ENCODE measurements at places on chromosomes 5 and 9.

DNA sequence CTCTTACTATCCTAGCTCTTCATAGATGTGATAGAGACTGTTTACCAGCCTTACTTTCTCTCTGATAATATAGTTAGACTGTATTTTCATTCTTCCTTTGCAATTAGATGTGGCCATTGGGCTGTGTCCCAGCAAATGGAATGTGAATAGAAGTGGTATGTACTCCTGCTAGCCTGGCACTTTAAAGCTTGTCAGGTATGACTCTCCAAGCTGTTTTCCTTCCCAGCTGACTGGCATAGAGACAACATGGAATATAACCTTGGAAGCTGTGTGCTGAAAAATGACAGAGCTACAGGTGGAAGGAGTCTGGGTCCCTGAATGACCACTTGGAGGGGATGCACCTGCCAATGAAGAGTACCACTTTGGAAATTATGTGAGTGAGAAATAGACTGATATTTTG, 116.2 kb downstream of the DIRAS2 start:
- DNase-seq, result no peak

- DNase-seq, result no peak
Observed at GRCh38 chr5:96863114-96863513, 13.2 kb upstream of the ERAP2 start.

DNA sequence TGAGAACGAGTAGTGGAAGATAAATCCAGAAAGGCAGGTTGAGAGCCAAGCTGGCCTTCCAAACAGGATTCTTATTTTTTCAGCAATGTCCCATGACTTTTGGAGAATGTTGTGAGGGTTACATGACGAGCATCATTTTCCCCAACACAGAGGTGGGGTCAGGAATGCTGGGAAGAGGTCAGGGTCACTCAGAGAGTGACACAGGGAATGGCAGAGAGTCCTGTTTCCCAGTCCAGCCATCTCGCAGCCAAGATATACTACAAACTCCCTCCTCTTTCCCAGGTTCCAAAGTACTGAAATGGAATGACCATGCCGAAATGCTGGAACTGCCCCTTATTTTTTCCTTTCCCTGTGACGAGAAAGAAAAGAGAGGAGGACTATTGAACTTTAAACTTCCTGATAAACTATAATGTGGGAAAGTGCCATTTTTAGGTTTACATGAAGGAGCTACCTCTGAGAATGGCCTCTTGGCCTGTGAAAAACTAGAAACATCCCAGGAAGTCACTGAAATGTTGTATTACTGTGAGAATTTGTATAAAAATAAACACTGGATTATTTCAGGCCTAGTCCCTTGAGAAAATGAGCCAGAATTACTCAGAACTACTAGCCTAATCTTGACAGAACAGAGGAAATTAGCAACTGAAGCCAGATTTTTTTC, 420.4 kb downstream of the CETN3 start:
- no peak for DNase-seq

- DNase-seq, result no peak
Observed at GRCh38 chr5:113123618-113124017, 147.0 kb downstream of the DCP2 start.

- no peak for DNase-seq
Observed at GRCh38 chr5:108238461-108238860, 143.4 kb downstream of the FBXL17 start.

DNA sequence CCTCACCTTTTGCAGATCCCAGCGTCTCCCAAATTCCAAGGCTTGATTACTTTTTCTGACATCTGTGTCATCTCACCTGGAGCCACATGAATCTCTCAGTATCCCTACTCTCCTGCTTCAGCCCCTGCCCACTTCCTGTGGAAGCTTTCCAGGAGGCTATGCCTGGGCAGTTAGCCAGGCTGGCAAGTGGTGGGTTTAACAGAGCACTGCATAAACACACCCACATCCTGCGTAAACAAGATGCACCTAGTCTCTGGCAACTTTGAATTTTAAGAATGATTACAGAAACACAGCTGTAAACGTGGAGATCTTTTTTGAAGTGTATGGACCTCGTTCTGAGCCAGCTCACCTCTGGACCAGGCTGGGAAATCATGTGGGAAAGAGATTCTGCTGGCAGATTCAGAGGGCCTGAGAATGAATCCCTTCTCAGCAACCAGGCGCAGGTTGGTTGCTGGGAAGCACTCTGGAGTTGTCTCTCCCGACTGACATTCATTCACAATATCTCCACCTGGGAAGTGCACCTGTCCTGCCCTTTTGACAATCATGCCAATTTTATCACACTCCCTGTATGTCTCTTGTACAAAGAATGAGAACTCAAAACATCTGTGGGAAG, 55.7 kb upstream of the FANCC start:
- DNase-seq, result no peak

DNA sequence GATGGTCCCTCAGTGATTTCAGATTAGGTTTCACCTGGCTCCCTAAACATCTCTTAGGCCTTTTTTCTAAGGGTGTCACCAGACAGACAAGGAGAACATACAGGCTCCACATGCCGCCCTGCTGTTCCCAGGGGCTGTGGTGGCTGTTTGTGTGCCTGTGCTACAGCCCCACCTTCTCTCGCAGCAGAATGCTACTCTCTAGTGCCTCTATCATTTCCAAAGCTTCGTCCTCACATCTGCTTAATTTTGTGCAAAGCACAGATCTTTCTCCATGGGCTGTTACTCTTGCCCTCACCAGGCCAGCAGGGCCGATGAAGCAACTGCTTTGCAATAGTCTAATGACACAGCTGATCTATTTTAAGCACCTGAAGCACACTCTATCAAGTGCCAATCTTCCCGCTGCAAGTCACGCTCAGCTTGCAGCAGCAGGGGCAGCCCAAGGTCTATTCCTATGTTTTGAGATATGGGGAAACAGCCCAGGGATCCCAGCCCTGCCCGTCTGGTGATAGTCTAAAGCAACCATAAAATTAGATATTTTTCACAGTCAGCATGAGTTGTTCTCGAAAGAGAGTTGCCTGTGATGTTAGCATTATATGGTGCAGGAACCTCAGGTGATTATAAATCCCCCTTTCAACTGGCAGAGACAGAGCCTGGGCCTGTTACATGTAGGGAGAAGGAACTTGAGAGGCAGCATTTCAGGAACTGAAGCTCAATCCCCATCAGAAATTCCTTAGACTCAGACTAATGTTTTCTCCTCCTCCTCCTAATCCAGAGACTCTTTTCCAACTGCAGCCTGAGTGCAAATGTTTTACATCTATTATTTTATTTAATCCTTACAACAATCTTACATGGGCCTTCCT, 12.7 kb downstream of the ABLIM3 start:
- no peak for DNase-seq

DNA sequence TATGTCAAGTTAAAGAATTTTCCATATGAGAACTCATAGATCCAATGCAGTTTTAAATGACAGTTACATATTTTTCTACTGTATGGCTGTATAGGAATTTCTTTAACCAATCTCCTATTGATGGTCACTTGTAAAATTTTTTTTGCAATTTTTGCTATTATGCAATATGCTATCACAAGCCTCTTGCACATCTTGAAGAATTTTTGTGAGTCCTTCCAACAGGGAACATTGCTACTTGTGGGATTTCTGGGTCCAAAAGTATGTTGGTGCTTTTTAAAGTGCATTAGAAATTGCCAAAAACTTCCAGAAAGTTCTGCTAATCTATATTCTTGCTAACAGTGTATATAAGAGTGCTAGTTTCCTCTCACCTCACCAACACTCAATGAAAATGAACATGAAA, 65.1 kb downstream of the NPR3 start:
- DNase-seq, result no peak

DNA sequence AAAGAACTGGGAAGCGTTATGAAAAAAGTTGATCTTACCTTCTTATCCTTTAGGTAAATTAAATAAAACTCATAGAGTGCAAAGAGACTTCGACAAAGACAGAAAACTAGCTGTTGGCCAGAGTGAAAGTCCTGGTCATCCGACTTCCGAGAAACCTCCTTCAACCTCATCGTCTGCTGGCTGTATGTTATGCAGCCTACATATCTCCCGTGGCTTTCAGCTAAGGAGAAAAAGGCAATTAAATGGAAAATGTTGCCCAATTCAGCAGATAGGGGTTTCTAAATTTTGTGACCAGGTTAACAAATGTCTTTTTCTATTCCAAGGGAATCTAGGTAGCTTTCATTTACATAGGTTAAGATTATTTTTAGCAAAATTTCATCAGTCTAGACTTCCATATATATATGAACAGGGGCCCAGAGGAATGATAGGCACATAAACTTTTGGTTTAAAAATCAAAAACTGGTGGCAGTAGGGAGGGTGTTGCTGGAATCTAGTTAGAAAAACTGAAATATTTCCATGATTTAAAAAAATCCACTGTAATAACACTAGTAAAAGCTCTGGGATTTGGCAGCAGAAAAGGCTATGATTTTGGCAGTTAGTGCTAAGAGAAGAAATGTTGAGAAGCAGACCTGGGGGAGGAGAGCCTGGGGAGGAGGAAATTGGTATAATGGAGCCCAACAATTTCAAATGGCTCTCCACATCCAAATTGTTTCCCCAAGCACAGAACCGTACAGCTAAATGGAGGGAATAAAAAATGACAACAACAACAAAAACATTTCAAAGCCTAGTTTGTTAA, 32.1 kb downstream of the RAI14 start:
- no peak for DNase-seq

GRCh38 chr9:132214027-132214622, 52.3 kb downstream of the NTNG2 start:
- DNase-seq, result no peak

DNA sequence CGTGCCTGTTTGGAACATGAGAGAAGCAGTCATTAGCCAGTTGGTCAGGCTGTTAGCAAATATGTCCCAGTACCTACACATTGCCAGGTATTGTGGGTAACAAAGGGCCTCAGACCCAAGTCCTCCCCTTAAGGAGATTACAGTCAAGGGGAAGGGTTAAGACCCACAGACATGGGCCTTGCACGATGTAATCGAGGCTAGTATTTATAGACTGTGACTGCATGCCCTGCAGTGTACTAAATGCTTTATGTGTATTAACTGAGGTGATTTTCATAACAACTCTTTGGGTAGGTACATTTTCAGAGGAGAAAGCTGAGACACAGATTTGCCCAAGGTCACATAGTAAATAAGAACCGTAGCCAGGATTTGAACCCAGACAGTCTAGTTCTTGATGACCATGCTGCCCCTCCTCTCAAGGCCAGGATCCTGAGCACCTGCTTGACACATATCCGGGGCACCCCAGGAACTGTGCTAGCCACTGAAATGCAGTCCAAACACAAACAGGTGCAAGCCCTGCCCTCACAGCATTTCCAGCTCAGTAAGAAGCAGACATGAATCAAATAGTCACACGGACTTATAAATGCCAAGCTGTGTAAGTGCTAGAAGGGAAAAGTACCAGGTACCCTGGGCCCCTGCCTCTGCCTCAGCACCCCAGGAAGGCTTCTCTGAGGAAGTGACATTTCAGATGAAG, 32.0 kb upstream of the GRPEL2 start:
- DNase-seq, result no peak

Measured in T-cell (primary cell).